Naive B cell (primary cell): ENCODE measurements at places on chromosomes 12 and 14. TPM values are rescaled to one million over a fixed set of nuclear protein-coding genes. Genes with fewer than 3 reads are reported as not detected.

- DNase-seq, result no peak
Observed at GRCh38 chr12:99261256-99261655, 386.3 kb upstream of the GARIN6 start.

DNA sequence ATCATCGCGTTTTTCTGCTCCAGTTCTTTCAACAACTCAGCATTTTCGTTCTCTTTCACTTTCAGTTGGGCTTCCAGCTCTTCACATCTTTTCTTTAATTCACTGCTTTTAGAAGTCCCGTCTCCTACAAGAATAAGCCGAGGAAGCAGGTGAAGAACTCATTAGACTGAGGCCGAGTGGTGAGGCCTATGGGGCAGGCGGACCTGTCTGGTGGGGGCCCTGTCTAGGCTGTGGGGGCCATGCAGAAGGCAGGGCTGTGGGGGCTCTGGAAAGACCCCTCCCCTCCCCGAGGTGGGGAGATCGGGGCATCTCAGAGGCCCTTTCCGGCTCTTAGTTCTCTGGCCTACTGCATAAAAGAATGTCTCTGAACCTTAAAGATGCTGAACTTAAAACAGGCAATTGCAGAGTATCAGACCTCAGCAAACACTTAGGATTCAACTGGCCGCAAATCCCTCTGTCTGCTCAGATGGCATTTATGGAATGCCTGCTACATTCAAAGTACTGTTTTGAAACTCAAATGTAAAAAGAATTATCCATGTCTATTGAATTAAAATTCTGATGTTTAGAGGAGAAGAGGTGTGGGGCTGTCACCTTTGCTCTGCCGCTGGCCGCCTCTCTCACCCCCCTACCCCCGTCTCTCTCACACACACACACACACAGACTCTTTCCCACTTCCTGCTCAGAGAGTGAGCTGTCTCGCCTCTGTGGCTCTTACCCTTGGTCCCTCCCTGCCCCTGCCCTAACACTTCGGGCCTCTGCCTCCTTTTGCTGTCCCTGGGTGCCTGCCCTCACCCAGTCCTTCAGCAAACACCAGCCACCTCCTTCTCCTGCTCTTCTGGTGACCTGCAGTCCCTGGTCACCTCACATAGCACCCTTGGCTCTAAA is 34.7 kb downstream of the CCDC92 start:
- DNase-seq, result peak; percentile 9

- peak; percentile 57 for DNase-seq
Observed at GRCh38 chr14:88492272-88493089, 62.3 kb downstream of the PTPN21 start.

DNA sequence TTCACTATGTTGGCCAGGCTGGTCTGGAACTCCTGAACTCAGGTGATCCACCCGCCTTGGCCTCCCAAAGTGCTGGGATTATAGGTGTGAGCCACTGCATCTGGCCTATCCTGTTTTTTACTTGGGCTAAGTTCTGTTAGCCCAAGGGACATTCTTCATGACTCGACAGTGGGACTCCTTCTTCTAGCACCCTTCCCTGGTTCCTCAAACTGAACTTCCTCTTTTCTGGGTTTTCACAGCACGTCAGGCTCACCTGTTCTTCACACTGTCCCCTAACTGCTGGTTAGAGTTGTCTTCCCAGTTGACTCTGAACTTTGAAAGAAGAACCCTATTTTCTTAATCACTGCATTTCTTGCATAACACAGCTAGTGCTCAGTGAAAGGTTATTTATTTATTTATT is 22.5 kb downstream of the CABP1 start:
- peak; percentile 80 for DNase-seq

DNA sequence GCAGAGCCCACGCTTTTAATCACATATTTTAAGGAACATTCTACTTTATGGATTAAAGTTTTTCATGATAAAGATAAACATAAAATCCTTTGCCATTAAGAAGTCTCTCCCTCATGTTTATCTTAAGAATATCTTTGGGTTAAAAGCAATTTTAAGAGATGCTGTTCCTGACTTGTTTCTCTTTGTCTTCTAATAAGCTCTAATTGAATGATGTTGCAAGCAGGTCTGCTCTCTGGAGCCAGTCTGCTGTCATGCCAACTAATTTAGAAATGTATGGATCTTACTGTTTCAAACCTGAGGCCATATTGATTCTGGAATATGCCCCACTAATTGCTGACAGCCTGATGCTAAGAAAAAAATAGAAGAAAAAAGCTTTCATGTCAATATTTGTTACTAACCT is 173.6 kb downstream of the TTC8 start:
- no peak for DNase-seq

GRCh38 chr12:107780298-107780697 is 5.8 kb downstream of the ASCL4 start:
- DNase-seq, result no peak

DNA sequence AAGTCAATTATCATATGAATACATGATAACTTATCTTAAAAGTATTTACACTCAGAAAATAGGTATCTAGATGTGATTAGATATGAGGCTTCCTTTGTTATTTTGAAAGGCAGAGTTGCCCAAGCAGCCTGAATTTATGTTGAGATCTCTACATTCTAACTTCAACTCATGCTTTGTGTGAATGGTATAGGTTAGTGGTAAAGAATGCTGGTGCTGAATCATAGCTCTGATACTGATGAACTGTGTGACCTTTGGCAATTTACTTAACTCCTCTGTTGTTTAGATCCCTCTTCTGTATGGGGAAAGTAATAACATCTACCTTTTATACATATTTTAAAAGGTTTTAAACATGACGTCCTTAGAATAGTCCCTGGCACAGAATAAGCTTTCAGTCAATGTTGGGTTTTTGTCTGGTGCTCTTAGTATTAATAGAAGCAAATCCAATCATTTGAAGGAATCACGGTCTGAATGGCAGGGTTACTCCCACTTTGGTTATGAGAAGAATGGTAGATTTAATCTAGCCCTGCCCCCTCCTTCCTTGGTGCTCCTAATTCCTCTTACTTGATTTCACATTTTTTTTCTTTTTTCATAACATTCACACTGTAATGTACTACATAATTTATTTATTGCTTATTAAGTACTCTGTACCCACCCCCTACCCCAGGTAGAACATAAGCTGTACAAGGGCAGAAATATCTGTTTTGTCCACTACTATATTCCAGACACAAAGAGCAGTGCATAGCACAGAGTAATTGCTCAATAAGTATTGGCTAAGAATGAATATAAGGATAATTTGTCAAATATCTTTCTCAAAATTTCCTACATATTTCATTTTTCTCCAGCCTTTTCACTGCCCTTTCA is 203.3 kb upstream of the KRR1 start:
- DNase-seq, result no peak

DNA sequence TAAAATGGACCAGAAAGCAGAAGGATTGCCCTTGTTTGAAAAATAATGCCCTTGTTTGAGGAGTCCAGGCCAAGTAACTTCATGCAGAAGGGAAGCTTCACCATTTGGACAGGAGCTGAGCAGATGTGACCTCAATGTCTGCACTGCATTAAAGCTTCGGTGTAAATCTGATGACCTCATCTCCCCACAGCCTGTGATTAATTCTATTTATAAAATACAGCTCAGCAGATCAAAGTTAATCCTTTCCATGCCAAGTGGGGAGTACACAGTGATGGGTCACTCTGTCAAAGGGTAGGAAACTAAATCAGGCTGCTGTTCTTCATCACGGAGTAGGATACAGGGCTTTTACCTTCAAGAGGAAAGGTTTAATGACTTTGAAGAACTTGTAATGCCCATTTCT is 533.7 kb downstream of the RPS29 start:
- DNase-seq, result no peak

GRCh38 chr14:89178376-89178775 is 238.7 kb downstream of the FOXN3 start:
- DNase-seq, result no peak

FAIM2 gene
- not detected for polyA plus RNA-seq

SRSF5 gene
- polyA plus RNA-seq, result 1,162 TPM
